ENCODE measurements at places on chromosomes 3 and 15. TPM values are rescaled to one million over a fixed set of nuclear protein-coding genes. Genes with fewer than 3 reads are reported as not detected.

KIF7 gene
- total RNA-seq = 12.7 TPM

TRH gene
- total RNA-seq = not detected

KNL1 gene
- 0.35 TPM for total RNA-seq

CTXND1 gene
- total RNA-seq = not detected

CLDN18 gene
- total RNA-seq = not detected

SAMMSON gene
- total RNA-seq = not detected

GRM7 gene
- total RNA-seq = 0.16 TPM
